CD4-positive, alpha-beta T cell treated with Interleukin-6 at 100 ng/mL for 8 hours (primary cell): ENCODE measurements at places on chromosomes 13 and 19.

DNA sequence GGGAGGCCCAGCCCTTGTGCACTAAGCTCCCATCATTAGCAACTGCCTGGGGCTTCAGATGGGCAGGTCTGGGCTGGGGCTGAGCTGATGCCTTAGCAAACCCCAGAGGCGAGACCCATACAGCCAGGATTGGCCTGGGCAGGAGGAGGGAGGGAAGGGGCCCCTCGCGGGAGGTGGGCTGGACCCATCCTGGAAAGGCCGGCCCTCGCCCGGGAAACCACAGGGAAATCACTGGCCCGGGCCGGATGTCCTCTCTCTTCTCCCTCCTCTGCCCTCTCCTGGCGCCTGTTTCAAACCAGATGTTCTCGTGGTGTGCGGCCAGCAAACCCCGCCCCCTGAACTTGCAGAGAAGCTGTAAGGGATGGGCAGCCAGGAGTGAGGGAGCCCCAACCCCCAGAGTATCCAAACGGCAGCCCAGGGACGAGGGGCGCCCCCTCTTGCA, 43.1 kb downstream of the TMEM255B start:
- DNase-seq = no peak

GRCh38 chr19:36851898-36852297, 1.2 kb downstream of the ZNF345 start:
- DNase-seq = no peak

DNA sequence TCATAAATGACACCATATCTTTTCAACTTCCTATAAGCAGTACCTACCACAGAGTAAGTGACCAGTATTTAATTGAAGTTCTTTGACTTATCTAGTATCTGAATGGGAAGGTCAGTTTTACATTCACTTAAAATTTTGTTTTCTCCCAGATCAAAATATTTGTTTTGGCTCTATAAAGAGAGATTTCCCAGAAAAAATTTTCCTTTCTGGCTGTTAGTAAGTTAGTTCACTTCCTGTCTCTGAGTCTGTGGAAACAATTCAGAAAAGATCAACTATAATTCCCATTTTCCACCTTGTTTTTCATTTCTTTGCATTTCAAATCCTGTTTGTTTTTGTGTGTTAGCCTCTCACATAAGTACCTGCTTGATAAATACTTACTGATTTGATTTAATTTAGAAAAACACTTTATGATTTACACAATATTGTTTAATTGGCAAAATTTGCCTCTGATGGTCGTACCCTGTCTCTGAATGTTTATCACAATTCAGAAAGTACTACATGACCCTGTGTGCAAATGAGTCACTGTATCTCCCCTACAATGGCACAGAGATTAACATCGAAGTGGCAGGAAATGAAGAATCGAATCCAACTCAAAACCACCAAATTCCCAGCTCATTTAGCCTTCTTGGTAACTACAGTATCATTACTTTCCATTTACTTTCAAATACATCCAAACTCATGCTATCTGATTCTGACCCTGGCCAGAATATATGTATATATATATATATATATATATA, 15.4 kb upstream of the MED4 start:
- DNase-seq = no peak

DNA sequence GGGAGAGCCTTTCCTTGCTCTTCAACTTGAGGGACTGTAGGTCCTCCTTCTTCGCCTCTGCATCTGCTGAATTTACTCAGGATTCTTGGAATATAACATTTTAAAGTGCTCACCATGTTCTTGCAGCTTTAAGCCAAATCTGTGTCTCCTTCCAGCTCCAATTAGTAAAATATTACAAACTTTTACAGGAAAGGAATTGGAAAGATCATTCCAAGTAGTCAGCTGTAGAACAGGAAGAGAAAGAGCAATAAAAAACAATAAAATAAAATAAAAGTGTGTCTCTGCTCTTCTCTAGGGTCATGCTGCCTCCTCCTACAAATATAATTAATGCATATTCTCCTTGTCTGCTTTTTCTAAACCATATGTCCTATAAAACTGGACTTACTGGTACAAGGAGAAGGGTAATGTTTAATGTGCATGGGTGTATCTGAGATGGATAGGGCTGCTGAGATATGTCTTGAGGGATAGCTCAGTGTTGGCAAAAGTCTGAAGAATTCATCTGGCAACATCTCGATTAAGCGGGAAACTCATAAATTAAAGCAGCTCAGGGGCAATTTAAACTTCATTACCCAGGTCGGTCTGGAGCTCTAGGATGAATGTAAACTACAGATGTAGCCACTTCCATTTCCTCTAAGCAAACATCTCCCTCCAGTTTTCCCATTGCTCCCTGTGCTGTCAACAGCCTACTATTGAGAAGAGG, 25.0 kb downstream of the ENOX1 start:
- no peak for DNase-seq

GRCh38 chr13:36979361-36980050, 19.6 kb downstream of the ALG5 start:
- DNase-seq = no peak

- no peak for DNase-seq
Observed at GRCh38 chr13:22041741-22042140, 370.9 kb downstream of the FGF9 start.

DNA sequence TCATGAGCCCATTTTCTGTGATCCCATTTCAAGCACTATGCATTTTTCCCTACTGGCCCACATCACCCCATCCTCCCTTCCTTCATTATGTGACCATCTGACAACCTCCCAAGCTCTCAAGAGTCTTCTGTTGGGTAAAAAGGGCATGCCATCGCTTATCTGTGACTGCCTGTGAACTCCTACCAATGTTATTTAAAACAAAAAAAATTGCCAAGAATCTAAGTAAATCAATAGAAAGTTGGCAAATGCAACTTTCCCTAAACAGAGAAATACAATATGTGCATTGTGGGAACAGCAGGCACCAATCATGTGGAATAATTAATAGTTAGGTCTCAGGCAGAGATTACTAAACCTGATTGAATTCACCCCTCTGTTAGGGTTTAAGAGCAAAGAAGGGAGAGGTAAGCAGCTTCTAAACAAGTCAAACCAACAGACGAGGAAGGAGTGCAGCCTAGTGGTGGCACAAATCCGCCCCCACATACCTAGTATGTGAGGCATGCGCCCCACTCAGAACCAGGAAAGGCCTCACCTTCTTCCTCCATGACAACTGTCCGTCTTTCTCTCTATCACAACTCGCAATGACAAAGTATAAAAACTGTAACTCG, 29.8 kb downstream of the DZIP1 start:
- DNase-seq = no peak

DNA sequence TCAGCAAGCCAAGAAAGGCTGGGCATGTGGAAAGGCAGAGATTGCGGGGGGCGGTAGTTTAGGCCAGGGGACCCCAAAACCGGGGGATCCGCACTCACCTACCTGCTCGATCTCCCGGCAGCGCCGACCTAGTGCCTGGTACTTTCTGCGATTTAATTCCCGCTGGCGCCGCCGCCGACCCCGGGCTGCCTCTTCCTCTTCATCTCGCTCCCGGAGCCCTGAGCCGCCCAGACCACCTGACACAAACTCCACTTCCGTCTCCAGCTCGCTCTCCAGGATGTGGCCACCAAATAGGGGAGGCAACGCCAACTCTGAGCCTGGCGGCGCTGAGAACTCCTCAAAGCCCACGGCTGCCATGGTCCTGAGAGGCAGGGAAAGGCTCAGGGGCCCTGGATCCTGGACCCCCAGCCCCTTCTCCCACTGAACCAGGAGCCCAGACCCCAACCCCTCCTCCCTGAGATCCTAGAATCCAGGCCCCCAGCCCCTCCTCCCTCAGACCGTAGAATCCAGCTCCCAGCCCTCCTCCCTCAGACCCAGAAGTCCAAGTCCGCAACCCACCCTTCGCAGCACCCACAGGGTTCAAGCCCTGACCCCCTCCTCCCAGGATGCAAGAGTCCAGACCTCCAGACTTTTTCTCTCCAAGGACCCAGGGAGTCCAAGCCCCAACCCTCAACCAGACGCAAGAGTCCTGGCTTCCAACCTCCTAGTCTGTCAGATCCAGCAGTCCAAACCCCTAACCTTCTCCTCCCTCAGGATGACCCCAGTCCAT, 933 bp downstream of the TFPT start:
- peak; percentile 57 for DNase-seq

- no peak for DNase-seq
Observed at GRCh38 chr13:58908019-58908679, 1255.6 kb downstream of the DIAPH3 start.

DNA sequence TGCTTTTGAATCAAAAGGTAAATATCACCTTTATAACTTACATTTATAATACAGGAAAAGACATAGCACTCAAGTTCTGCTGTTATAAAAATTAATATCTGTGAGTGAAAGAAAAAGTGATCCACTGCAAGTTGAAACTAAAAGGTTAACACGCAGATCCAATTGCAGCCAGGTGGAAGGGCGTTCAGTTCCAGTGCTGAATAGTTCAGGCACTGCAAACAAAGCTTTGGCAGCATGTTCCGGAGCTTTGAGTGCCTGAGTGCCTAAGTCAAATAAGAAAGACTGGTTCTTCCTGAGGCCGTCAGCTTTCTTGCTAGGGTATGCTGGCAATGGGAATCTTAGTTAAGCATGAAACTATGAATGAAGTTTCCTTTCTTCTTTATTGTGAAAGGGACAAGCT, 200.3 kb downstream of the LMO7 start:
- DNase-seq = no peak

DNA sequence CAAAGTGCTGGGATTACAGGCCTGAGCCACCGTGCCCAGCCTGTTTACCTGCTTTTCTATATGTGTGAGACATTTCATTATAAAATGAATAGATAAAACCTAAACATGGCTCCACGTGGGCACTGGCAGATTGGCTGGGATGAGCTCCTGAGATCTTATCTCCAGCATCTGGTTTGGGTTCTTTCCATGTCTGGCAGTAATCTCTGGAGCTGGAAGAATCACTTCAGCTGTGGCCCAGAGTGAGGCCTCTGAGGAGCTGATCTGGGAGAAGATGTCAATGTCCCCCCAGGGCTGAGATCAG, 5.5 kb upstream of the SULT2A1 start:
- no peak for DNase-seq

GRCh38 chr13:27450921-27451471, 632 bp upstream of the MTIF3 start:
- no peak for DNase-seq

DNA sequence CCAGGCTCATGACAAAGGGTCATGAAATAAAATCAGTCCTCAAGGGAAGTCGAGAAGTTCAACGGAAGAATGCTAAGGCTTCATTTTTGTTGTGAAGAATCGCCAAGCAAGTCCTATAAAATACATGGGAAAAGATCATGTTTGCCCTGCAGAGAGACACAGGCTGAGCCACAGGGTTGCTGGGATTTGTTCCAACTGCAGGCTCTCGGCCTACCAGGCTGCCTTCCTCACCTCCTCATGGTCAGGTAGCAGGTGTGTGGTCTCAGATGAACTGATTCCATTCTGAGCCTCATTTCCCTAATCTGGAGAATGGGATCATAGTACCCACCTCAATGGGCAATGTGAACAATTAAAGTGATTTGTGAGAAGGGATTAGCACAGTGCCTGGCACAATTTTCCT, 114.9 kb upstream of the SPATA13 start:
- DNase-seq = no peak

DNA sequence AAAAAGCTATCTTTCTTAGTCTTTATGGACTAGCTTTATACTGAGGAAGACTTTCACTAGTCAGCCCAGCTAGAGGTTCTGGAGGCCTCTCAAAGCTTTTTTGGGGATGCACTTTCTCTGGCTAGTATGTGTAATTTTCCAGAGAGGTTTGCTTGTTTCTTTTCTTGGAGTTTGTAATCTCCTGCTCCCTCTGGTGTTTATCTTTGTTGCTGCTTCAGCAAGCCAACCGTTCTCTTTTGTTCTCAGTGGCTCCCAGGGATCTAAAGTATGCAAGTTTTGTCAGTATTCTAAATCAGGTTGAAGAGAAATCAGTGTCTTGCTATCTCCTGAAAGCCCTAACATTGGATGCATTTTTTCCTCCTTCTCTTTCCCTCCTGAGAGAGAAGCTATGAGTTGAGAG, 121.1 kb upstream of the MYO16 start:
- peak; percentile 11 for DNase-seq

DNA sequence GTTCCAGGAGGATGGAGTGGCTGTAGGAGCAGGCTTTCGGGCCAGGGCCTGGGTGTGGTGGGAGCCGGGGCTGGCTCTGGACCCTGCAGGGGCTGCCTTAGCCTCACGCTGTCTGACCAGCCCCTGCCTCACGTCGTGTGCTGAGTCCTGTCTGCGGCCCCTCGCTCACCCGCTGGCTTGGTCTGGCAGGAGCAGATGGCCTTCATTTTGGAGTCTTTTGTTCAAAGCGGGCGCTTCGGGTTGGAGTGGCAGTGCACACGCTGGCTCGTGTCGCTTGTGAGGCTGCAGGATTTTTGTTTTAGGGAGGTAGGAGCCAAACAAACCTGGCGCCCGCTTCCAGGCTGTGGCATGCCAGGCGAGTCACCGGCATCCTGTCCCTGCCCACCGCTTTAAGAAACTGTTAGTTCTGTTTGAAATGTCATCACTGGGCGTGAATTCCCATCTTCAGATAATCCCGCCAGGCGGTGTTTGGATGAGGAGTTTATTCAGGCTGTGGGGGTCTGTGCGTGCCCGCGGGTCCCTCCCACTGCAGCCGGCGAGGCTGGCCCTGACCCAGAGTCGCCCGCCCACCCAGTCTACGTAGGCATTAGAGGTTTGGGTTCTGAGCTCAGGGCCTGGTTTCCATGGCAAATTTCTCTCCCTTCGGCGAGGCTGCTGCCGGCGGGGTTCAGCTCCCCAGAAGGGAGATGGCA, 89.8 kb downstream of the KDM4B start:
- no peak for DNase-seq

DNA sequence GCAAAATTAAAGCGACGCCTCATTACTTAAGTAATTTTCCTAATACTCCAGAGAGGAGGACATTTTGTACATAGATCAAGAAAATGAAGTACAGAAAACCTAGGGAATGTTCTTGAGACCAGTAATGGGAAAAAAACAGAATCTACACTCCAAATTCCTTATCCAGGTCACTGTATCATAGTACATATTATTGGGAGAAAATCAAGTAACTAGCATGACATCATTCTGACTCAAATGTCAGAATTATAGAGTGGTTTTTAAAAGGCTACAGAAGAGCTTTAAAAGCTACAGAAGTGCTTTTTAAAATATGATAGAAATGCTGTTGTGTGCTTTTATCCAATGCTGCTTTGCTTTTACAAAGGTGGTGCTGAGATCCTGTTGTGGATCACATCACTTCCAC, 86.3 kb upstream of the SLC15A1 start:
- DNase-seq = no peak

GRCh38 chr19:55398200-55398925, 9.2 kb downstream of the UBE2S start:
- no peak for DNase-seq

DNA sequence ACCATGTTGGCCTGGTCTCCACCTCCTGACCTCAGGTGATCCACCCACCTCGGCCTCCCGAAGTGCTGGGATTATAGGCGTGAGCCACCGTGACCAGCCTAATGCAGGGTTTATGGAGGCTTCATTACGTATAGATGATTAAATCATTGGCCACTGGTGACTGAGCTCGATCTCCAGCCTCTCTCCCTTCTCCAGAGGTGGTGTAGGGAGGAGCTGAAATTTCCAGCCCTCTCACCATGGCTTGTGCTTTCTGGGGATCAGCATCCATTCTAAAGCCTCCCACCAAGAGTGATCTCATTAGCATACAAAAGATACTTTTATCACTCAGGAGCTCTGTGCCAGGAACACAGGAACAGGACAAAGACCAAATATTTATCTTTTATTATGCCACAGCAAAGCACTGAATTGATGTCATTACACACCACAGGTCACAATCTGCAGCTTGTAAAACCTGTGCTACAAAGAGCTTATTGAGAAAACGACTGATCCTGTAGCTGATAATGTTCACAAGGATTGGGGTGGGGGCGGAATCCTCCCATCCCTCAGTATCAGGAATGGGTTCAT, 32.4 kb downstream of the RHPN2 start:
- no peak for DNase-seq
